Kidney epithelial cell (primary cell): ENCODE measurements at places on chromosomes 5 and 9. TPM values are rescaled to one million over a fixed set of nuclear protein-coding genes. Genes with fewer than 3 reads are reported as not detected.

The NUP155 gene
- total RNA-seq = 25.3 and 34.2 TPM in 2 replicates

The SH3TC2 gene
- 7.9 and 8.4 TPM in 2 replicates for total RNA-seq

The PCDHGC5 gene
- total RNA-seq = 0.54 and 0.89 TPM in 2 replicates

The IL3 gene
- not detected in 2 replicates for total RNA-seq

The ACTBL2 gene
- 1.3 and 1.5 TPM in 2 replicates for total RNA-seq

The PARP8 gene
- total RNA-seq = 29.7 and 33.7 TPM in 2 replicates

The RANBP17 gene
- total RNA-seq = 7.1 and 10.4 TPM in 2 replicates

The PCDHGA10 gene
- 5.5 and 6.0 TPM in 2 replicates for total RNA-seq

The GABRA1 gene
- total RNA-seq = not detected in 2 replicates

- DNase-seq = no peak
These were observed 46.6 kb downstream of the SPATA31D1 start for GRCh38 chr9:82034956-82035731.

DNA sequence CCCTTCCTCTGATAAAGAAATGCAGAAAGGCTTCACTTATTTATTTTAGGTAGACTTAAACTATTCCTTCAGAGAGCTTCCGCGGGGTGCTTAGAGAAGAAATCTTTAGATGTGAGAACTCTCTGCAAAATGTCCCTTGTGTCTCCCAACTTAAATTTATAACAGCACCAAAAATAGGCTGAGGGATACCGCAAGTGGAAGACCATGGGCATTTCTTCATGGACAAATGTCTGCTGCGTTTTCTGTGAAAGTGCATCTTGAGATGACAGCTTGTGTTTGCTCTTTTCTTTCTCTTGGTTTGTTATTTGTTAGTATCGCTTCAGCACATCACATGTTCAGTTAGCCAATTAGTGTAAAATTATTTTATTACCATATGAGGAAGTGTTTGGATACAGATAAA, 15.3 kb upstream of the GRIN3A start:
- DNase-seq = no peak
